ENCODE measurements at places on chromosomes 6 and 20.

- no peak for DNase-seq
These were observed 56.6 kb downstream of the TGM2 start for GRCh38 chr20:38108438-38108985.

GRCh38 chr6:90204327-90205056 lies 92.2 kb downstream of the BACH2 start:
- no peak for DNase-seq

DNA sequence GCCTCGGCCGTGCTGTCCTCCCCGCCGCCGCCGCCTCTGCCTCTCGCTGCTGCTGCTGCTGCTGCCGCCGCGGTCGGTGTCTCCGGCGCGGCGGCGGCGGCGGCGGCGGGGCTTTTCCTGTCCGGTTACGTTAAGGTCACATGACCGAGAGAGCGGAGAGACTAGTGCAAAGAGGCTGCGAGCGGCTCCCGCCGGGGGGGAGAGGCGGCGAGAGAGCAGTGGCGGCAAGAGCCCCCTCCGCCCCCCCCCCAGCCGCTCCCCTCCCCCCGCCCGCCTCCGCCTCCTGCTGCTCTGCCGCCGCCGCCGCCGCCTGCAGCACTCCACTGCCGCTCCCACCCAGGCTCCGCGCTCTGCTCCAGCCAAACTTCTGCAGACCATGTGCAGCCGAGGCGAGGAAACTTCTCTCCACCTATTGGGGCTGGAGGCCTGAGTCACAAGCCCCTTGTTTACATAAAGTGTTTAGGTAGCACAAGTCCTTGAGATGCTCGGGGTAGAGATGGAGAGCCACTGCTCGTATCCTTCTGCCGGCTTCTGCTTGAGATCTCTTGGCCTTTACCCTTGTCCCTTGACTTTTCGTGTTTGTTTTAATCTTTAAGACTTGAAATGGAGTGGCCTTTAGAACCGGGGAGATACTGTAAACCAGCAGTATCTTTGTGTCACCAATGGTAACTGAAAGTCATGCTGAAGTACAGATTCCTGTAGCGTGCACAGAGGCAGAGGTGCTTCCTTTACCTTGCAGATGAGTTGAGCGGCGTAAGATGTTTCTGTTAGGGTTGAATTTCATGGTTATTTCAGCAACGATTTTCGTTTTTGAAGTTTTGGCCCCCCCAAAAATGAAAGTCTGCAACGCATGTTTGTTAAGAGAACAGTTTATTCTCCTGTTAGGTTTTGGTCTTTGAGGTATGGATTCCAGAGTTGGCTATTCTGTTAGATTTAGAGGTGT lies at the start of gene ZBTB2:
ZBTB2 (minus strand) TSS at position 89 of the 943 bp plus-strand sequence. CDS start 17,922 bp downstream, outside the sequence.
- peak; percentile 61 for DNase-seq

GRCh38 chr6:107361753-107362604 lies 97.4 kb downstream of the PDSS2 start:
- DNase-seq: no peak

GRCh38 chr6:30775104-30775503 lies 30.8 kb upstream of the IER3 start:
- no peak for DNase-seq

GRCh38 chr6:35497571-35498421 lies 917 bp upstream of the TEAD3 start:
- no peak for DNase-seq

DNA sequence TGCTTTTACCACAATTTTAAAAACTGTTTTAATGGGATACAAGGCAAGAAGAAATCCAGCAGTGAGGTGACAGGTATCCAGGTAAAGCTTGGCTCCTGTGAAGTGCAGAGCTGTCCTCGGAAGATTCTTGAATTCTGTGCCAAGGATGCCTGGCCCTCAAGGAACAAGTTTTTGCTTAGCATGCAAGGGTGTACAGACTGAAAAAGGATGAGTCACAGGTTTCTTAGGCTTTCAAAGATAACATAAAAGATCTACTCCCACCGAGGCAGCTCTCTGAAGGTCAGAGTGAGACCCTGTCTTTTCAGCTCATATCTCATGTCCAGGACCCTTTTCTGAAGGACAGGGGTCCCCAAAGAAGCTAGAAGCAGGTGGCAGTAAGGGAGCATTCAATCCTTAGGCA lies 83.3 kb downstream of the CHD6 start:
- DNase-seq: no peak

- no peak for DNase-seq
These were observed 82.1 kb downstream of the TCP11 start for GRCh38 chr6:35058865-35059522.

- peak; percentile 23 for DNase-seq
These were observed 14.8 kb upstream of the SCGN start for GRCh38 chr6:25637211-25637610.

- DNase-seq: no peak
These were observed 47.4 kb downstream of the MYB start for GRCh38 chr6:135228486-135228885.

- DNase-seq: peak; percentile 85
These were observed 82.3 kb upstream of the RIPOR2 start for GRCh38 chr6:25017932-25018567.

DNA sequence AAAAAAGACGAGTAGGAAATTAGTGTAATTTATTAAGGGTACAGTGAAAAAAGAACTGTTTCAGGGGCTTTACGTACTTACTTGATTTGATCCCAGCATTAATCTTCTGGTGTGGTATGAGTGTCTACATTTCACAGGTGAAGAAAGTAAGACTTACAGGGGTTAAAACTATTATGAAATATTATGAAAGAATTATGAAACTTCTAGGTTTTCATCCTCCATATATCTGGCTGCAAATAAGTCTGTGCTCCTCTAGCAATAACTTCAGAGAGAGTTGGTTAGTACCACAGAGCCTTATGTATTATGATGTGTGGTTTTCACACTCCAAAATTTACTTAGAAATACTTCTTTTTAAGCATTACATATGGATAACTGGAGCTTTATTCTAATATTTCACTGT lies 41.9 kb downstream of the ZFAND3 start:
- DNase-seq: no peak

GRCh38 chr20:5630071-5630470 lies 120.1 kb upstream of the SHLD1 start:
- no peak for DNase-seq

DNA sequence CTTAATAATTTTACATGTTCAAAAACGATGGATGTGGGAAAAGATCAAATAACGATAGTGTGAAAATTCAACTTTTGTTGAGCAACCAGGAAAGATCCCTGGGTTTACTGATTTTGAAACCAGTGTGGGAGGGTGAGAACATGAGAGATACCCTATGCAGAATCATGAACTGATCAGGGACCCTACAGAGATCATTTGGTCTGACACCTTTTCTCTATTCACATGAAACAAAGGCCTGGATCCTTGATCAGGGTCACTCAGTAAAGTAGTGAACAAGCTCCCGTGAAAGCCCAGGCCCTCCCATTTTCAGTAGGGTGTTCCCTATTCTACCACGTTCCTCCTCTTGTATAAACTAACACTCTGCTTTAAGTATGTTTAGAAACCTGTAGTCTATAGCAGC lies 60.5 kb upstream of the DUSP22 start:
- DNase-seq: peak; percentile 54

- DNase-seq: no peak
These were observed 46.0 kb upstream of the ADGRG6 start for GRCh38 chr6:142255785-142256184.

DNA sequence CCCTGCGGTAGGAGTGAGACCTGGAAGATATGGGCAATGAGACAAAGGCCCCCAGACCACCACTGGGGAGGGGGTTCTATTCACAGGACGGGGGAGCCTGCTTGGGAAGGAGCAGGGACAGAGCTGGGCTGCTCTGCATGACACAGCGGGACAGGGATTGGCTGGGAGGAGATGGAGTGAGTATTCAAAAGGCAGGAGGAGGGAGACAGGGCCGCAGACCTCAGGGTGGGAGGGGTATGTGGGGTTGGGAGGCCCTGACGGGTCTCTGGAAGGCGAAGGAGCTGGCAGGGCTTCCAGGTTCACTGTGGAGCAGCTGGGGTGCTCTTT lies 60.8 kb upstream of the RPS6KA2 start:
- no peak for DNase-seq

- DNase-seq: no peak
These were observed at the start of gene RAMACL for GRCh38 chr6:166586424-166587156. TSS of gene RAMACL (minus strand) at chr6:166586678. CDS start at chr6:166586477, 201 bp downstream.

DNA sequence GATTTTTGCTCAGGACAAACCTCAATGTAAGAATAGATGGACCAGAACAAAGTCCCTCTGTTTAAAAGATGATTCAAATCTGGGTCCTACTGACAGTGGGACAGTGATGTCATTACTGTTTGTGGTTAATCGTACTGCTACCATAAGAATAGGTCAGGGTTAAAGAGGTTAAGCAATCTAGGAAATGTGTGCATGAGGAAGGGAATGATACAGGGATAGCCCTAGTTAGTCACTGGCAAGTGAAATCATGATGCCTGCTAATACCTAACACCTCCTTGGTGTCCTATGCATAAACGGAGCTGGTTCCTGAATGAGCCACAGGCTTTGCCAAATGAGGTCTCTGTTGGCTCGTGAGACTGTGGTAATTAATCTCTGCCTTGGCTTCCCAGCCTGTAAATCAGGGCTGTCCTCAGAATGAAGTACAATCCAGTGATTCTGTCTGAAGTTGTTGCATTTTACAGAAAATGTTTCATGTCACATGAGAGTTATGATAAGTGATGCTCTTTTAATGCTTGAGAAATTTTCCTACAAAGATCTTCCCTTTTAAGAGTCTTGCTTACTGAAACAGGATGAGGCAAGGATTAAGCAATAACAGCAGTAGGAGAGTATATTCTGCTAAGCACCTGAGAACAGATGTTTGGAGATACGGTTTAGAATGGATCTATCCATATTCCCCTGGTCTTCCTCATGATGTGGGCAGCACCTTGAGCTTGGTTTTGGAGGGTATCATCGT lies 3.8 kb downstream of the MEP1A start:
- peak; percentile 86 for DNase-seq

- no peak for DNase-seq
These were observed 82.1 kb upstream of the COL21A1 start for GRCh38 chr6:56329271-56330050.

DNA sequence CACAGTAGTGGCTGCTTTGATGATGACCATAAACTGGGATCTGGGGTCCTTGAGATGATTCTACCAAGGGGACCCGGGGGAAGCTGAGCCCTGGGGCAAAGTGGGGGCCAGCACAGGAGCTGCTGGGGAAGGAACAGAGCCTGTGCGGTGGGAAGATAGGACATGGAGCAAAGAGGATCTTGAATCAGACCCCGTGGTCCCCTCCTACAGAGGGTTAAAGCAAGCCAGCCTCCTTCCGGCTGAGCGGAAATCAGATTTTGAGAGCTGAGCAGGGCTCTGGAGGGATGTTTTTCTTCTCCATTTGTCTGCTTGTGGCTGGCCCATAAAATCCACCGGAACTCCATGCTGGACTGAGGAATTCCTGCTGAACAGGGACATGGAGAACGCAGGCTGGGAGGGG lies 10.1 kb upstream of the TCF15 start:
- no peak for DNase-seq

All from inflammatory macrophage treated with lipopolysaccharide for 4 hours (primary cell).